ENCODE measurements at places on chromosomes 5 and 9.

- no peak for DNase-seq
Measured at GRCh38 chr9:79657891-79658290, 86.1 kb downstream of the TLE4 start.

DNA sequence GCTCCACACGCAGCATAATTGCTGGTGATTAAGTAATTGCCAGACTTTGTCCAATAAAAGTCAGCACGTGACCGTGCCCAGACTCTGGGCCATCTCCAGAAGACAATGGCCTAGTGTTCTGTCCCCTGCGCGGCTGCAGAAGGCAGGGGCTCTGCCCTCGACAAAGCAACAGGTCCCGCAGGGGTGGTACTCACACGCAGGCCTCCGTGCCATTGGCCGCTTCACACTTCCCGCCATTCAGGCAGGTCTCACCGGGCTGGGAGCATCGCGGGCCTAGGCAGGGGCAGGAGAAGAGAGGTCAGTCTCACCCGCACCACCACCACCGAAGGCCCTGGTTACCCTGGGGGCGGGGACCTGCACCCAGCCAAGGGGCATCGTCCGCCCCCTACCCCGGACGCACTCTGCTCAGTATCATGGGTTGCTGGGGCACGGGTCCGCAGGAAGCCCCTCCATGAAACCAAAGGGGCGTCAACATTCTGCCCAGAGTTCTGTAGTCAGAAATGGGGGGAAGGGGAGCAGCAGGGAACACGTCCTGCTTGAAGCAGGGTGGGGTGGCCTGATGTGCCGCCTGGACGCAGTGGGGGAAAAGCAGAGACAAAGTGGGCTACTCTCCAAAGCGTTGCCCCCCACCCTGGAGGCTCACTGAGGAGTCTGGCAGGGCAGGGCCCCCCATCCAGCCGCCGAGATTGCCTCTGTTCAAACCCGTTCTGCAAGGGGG lies 1.9 kb downstream of the NOTCH1 start:
- no peak for DNase-seq

- DNase-seq = peak; percentile 50
Measured at GRCh38 chr5:173825215-173825865, 62.8 kb upstream of the CPEB4 start.

DNA sequence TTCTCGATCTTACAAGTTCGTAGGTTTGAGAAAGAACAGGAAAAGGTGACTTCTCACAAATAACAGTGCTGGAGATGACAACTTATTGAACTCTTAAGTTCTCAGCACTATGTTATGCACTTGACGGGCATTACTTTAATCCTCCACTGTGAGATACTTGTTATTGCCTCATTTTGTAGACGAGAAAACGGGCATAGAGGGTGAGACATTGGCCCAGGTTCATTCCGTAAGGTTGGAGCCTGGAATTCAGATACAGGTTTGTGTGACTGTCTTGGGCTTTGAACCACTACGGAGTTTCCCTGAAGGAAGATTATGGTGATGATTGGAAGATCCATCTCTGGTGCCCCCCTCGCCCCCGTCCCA lies 657 bp downstream of the MAT2B start:
- no peak for DNase-seq

DNA sequence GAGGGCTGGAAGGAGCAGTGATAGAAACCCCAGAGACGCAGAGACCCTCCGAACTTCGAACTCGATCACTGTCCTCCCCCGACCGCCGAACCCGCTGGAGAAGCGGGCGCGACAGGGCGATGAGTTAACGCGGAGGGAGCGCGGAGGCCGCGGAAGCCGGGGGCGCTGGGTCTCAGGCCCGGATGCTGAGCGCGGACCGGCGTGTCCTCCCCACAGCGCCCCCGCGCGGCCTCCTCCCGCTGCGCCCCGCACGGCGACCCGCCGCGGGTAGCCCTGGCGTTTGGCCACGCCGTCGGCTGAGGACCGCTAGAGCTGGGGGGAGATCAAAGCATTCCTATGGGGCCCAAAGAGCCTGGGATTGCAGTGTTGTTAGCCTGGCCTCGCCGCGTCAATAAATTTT lies 7.7 kb upstream of the DMRT2 start:
- no peak for DNase-seq

GRCh38 chr5:146884066-146884626 lies 5.6 kb upstream of the PPP2R2B start:
- DNase-seq = no peak

DNA sequence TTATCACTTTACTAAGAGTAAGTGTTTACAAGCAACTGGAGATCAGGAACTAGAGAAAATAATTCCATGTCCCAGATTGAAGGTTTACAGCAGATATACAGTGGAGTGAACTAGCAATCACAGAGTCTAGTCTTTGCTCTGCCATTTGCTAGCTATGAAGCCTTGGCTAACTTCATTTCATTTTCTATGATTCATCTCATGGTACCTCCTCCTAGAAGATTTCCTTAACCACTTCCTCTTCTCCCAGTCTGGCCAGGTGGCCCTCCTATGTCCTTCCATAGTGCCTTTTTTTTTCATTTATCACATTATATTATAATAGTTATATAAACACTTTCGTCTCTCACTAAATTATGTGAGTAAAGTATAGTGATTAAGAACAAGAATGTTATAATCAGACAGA lies 52.1 kb downstream of the GRIA1 start:
- no peak for DNase-seq

GRCh38 chr9:37963936-37964739 lies 60.2 kb upstream of the SLC25A51 start:
- DNase-seq = peak; percentile 58

- DNase-seq = no peak
Measured at GRCh38 chr9:76634356-76635054, 129.7 kb upstream of the PCA3 start.

DNA sequence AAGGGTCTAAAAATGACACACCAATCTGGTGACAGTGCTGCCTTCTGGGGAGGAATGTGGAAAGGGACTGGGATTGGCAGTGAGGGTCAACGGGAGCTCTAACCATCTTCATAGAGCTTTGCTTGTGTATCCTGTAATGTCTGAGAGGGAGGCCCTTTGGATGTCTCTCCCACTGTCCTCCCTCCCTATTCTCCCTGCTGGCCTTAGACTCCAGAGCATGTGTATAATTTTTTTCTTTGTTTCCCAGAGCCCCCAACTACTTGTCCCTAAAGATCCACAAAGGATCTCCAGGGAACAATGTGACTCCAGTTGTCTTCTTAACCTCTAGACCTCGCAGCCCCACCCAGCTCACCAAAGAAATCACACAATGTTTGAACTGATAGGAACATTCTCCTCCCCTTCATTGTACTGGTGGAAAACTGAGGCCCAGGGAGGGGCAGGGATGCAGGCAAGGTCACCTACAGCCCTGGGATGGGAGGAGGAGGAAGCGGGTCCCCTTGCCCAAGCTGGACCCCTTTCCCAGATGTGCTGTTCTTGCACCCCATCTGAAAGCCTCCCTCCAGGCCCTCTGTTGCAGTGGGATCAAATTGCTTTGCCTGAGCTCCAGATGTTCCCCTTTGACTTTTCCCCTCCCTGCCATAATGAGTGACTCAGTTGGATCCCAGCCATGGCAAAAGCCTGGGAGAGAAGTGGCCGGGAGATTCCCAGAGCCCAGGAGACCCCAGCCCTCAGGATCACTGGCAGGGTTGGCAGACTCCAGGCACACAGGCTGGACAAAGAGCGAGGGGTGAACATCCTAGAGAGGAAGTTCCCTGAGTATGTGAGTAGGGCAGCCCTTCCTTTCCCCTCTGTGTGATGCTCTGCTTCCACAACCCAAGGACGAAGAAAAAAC lies 21.8 kb downstream of the SPARC start:
- no peak for DNase-seq

- DNase-seq = no peak
Measured at GRCh38 chr5:2574155-2574554, 177.3 kb downstream of the IRX2 start.

- no peak for DNase-seq
Measured at GRCh38 chr5:148996270-148996669, 66.6 kb downstream of the SH3TC2 start.

- DNase-seq = no peak
Measured at GRCh38 chr5:39500551-39501175, 75.9 kb upstream of the DAB2 start.

DNA sequence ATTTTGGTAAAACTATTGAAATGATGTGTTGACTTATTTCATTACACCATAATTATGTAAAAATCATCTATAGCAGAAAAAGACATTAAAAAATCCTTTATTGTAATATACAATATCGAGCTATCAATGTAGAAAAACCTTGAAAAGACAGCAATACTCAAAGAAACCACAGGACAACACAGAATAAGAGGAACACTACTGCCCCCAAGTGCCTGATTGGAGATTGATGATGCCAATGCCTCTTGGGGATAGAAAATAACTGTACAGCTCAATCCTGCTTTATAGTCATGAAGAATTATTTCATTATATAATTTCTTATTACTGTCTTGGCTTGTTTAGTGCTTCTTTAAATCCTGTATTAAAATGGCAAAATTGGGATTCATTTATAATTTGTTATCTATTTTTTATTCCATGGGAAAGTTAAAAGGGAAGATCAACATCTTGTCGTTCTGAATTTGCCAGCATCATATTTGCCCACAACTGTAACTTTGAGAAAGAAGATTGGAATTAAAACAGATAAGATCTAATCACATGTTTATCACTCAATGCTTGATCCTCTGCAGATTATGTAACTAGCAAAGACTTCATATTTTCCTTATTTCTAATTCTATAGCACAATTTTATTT lies 337.5 kb downstream of the CDH9 start:
- no peak for DNase-seq

- no peak for DNase-seq
Measured at GRCh38 chr9:76137931-76138330, 247.5 kb downstream of the PCSK5 start.

DNA sequence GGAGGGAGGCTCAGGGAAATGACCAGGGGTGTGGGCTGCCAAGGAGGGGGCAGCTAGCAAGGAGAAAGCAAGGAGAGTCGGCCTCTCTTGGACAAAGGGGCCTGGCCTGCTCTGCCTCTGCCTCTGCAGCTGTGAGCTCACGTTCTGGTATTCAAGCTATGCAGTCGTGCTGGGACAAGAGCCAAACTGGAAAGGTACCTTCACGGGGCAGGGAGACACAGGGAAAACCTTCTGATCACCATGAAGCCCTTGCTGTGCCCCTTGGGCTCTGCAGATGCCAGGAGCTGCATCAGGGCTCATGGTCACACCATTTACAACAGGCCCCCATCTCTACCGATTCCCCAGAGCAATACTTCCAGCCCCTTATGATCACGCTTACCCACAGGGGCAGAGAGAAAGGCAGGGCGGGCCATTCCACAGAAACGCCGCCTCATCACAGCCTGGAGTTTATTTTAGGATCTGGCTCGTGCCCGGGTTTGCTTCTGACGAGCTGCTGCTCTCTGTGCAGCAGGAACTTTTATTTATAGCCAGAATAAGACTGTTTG lies 63.2 kb downstream of the PRRT1B start:
- DNase-seq = peak; percentile 71

DNA sequence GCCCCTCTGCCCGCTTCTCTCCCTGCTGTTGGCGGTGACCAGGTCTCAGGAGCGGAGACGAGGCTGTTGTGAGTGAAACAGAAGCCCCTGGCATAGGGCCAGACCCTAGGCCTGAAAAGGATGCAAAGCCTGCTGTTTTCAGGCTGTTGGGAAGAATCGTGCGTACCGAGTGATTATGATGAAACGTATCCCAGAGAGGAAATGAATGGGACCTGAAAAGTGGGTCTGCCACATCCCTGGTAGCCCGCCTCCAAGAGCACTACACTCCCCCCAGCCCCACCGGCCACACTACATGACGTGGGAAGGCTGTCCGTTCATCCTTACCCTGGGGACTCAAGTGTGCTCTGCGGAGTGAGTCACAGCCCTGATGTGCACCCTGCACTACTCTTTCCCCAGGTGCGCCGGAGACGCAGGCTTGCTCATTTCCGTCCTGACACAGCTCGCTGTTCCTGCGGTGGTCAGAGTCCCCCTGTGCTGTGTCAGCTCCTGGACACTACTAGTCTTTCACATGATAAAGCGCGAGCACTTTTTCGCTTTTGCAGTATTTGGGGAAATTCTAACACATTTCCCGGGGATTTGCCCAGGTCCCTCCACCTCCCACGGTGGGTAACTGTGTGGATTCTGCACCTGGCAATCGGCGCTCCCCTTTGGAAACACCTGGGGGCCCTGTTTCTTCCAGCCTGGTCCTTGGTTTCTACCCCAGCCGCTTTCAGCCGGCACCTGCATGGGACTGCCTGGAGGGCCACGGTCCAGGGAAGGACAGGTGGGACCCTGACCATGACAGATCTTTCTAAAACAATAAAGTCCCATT lies 91.5 kb downstream of the ANKRD33B start:
- no peak for DNase-seq

GRCh38 chr9:85079349-85079748 lies 409.8 kb downstream of the NTRK2 start:
- DNase-seq = no peak

DNA sequence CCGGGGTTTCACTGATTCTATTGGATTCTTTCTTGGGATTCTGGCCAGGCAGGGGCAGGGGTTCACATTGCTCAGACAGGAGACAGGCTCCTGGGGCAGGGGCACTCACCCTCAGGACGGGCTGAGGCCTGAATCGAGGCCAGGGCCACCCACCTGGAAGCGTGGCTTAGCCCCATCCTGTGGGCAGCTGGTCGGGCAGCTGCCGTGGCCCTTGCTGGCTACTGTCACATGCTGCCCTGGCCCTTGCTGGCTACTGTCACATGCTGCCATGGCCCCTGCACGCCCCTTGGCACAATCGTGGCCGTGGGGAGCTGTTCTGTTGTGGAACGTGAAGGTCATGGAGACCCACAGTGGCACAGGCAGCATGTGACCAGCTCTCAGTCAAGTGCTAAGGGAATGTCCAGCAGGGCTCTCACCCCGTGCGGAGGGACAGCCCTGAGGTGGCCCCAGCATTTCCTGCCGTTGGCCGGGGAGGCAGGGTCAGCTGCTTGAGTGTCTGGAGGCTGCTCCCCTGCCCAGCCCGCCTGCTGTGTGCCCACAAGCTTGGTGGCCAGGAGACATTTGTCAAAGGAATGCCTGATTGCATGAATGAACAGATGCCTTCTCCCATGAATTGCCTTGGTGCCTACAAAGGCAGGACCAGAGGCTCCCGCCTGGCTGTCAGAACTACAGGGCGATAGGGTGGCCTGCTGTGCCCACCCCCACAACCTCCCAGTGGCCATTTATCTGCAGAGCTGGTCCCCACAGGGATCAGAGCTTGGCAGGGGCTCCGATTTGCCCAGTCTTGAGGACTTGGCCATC lies 16.9 kb upstream of the TMEM250 start:
- DNase-seq = no peak

GRCh38 chr5:160348080-160348479 lies 22.3 kb downstream of the C1QTNF2 start:
- DNase-seq = no peak

DNA sequence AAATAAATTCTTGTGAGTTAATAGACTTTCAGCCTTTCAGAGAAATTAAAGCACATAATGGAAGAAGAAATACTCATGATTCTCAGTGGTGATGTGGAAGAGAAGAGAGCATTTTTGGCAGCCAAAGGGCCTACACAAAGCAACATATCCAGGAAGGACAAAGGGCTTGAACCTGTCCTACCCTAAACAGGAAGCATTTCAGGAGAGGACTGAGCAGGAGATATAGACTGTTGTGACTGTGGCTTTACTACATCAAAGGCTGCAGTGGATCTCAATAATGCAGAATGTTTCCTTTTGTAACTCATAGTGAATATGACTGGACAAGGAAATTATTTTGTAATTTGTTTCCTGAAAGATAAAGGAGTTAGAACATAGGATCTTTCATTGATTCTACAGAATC lies 1.3 kb upstream of the PARP8 start:
- no peak for DNase-seq
